GM19239 (cell line): ENCODE measurements at places on chromosomes 3 and 15.

GRCh38 chr15:50358845-50359244 lies 3.8 kb upstream of the GABPB1 start:
- DNase-seq = no peak

- DNase-seq = no peak
Measured at GRCh38 chr3:45604596-45604995, 10.0 kb downstream of the LIMD1 start.

- no peak for DNase-seq
Measured at GRCh38 chr15:46502667-46503066, 867.8 kb downstream of the SQOR start.

- no peak for DNase-seq
Measured at GRCh38 chr15:39706206-39706605, 76.4 kb downstream of the FSIP1 start.

GRCh38 chr3:89876116-89876515 lies 768.7 kb downstream of the EPHA3 start:
- DNase-seq = no peak
